ENCODE measurements at places on chromosomes 16 and 17.
A peak's percentile ranks its signal among the peaks of the same experiment; 100 is the strongest.

DNA sequence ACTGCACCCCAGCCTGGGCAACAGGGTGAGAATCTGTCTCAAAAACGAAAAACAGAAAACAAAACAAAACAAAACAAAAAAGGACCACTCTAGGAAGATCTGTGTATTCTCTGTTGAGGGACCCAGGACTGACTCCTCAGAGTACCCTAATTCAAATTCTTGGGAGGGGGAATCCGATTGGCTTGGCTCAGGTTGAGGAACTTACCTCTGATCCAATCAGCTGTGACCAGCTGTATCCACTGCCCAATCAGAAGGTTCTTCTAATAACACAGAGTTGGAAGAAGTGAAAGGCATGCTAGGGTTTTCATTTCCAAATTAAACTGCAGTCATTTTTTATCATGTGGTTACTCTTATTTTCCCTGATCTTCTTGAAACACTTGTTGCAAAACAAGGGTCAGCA is 105.9 kb upstream of the CACNG3 start:
- no peak for DNase-seq

- DNase-seq, result no peak
These were observed 158.2 kb downstream of the FOXL1 start for GRCh38 chr16:86736502-86736901.

DNA sequence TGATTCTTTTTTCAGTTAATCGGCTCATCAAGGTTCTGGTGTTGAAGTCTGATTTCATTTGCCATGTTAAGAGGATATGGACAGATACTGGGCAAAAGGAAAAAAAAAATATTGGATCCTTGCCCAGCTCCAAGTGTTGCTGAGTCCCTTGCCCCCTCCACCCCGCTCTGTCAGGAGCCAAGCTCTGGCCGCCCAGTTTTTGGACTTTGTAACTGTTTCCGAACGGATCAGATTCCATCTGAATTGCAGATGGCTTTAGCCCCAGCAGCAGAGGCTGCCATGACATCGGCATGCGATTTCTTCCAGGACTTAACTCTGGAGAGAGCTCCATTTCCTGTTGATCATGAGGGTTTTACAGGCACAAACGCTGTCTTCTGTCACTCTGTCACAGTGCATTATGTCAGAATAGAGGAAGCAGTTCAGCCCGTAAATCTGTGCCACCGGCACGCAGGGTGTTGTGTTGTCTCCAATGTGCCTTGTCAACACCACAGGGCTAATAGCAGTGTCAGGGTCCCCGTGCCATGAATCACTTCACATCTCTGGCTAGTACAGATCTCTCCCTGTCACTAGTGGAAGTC is 615.6 kb downstream of the MAF start:
- no peak for DNase-seq

DNA sequence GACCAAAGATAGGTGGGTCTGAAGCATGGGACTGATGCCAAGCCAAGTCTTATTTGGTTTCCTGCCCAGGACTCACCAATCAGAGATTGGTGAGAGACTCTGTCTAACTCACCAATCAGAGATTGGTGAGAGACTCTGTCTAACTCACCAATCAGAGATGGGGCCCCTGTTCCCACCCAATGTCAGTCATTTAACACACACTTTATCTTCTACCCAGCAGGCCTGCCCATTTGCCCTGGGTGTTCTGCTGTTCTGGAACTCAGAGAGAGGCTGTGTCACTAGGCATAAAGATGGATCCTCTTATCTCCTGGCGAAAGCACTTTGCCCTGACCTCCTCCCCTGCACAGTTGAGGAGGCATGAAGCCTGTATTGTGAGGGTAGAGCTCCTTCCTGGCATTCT is 5.4 kb upstream of the RHOT1 start:
- DNase-seq, result no peak

DNA sequence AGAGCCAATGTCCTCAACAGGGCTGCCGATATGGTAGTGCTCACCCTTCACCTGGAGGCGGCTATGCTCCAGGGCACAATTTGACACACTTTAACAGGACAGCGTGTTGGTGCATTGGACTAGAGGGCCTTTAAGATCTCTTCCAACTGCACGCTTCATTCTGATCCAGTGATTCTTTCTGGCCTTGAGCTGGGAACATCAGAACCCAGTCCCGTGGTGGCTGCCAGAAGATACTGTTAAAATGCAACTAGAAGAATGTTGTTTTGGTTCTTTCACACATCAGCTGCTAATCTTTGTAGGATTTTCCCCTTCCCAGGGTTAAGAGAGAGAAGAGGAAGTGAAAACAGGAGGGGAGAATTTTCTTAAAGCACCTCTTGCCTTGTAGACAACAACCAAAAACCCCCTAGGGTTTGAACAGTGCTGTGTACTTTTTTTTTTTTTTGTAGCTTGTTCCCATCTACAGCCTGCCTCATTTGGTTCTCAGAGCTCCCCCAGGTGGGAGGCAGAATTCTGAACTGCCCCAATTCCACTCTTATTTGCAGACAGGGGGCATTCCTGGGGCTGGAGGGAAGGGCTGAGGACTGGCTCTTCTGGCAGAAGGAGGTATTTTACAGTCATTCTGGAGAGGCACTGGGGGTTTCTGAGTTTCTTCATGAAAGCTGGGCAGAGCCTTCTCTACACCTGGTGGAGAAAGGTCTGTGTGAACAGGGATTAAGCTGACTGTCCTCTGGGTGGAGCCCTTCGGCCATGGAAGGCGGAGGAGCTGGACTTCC is 32.4 kb downstream of the SMARCE1 start:
- DNase-seq, result no peak

DNA sequence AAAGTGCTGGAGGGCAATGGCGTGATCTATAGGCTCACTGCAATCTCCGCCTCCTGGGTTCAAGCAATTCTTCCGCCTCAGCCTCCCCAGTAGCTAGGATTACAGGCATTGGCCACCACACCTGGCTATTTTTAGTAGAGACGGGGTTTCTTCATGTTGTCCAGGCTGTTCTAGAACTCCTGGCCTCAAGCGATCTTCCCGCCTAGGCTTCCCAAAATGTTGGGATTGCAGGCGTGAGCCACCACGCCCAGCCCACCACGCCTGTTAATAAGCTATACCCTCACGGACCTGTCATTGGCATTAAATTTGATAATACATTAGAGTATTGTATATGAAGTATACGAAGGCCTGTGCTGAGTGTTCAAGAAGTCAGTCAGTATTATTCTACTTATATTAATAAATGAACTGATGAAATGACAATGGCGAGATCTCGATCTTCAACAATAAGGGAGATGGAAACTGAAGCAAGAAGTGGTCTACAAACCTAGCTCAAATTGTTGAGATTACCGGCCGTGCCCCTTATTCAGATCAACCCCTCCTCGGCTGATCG is 818 bp upstream of the BCAS3 start:
- DNase-seq, result no peak

DNA sequence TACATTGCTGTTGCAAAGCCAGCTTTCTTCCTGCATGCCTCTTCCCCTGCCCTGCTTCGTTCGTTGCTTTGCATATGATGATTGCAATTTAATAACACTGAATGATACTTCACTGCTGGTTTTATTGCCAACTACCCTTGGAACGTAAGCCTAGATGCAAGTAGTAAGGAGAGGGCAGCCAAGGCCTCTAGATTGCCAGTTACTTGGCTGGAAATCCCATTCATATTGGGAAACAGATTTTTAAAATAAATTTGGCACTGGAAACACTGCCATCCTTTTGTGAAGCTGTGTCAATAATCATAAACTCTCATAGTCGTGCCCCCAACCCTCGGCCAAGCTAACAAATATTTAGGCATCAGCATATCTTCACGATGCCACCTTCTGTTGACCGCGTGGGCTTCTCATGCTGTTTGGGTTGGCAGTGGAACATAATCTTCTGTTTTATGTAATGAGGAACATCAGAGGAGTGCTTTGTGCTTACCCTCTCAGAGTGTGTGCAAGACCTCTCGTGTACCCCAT is 86.5 kb downstream of the MAP2K6 start:
- DNase-seq, result peak; percentile 31

DNA sequence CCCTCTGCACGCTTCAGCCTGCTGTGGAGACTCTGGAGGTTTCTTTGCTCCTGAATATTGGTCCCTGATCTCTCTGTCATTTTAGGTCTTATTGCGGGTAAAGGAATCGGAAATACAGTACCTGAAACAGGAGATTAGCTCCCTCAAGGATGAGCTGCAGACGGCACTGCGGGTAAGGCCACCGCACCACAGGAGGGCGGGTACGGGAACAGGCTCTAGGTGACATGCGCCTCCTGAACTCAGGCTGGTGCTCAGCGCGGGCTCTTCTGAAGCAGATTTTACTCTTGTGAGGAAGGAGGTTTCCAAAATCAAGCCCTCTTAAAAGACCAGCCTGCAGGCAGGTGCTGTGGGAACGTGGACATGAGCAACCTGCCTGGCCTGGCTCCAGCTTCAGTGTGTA is 29.8 kb downstream of the PLD6 start:
- DNase-seq, result no peak
